ENCODE measurements at places on chromosomes 7 and 10. TPM values are rescaled to one million over a fixed set of nuclear protein-coding genes. Genes with fewer than 3 reads are reported as not detected.

DNA sequence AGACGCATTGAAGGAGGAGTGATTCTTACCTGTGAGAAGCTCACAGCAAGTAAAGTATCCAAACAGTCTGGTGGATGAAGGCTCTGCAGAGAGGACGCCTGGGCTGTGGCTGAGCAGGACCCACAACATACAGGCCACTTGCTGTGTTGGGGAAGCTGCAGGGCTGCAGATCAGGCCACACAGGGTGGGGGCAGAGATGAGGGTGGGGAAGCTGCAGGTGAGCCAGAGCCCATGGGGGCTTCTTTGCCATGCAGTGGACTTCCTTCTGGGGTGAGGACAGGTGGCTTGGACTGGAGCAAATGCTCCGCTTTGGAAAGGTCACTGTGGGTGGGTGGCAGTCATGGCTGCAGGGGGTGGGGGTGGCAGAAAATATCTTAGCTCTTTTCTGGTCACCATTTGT lies 214.8 kb downstream of the GLRX3 start:
- DNase-seq, result no peak

DNA sequence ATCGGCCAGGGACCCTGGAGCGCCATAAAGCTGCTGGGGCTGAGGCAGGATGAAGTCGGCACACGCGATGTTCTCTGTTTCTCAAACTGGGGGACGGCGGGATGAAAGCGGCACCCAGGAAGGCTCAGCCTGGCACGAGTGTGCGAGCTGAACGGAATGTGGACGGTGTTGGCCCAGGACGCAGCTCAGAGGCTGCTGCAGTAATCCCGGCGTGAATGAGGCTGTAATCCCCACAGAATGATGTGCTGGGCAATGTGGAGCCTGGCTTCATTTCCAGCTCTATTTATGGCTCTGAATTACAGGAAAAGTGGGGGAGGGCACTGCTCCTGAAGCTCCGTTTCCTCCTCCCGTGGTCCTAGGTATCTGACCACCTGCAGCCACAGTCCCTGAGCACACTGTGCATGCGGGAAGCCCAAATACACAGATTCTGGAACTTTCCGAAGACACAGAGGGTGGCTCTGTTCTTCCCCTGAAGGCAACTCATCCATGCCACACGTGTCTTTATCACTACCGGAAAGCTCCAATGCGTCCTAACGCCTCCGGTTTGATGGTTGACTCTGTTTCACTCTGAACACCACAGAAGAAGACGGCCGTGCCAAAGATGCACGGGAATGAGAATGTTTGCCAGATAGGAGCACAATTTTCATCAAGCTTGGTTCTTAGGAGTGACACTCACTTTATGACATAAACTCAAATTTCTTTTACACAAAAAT lies 37.6 kb downstream of the KLF6 start:
- no peak for DNase-seq

GRCh38 chr10:126868371-126868770 lies 36.9 kb upstream of the DOCK1 start:
- DNase-seq, result no peak

The SPDYE2 gene
- not detected for total RNA-seq

- no peak for DNase-seq
These were observed 18.7 kb upstream of the CRHR2 start for GRCh38 chr7:30700941-30701340.
